GM12891 (cell line): ENCODE measurements at places on chromosomes 3 and 15.

- no peak for DNase-seq
These were observed 22.5 kb upstream of the THBS1 start for GRCh38 chr15:39558421-39558820.

DNA sequence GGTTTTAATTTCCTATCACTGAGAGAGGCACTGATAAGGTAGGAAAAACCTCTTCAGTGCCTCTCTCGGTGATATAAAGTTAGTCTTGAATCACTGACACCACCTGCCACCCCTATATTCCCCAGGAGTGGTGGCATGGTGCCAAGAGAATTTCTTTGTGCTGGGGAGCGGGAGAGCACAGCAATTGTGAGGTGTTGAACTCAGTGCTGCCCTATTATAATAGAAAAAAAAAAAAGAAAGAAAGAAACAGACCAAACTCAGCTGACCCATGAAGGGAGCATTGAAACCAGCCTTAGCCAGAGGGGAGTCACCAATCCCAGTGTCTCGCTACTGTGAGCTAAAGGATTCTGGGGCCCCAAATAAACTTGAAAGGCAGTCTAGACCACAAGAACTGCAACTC is 201.4 kb upstream of the STT3B start:
- DNase-seq, result no peak

DNA sequence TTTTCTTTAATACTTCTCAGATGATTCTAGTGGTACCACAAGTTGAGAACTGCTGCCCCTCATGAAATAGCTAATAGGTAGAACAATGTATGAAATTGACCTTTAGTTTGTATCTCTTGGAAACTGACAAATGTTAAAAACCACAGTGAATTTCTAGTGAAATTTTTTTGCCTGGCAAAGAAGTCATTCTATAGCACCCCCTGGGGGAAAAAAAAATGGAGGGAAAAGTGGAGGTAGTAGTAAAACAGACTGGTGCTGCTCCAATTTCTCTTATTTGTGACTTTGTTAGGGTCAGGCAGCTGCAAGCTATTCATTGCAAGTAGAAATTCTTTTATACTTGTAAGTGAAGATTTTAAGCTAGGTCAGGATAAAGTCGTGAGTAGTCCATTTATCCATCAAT is 605.0 kb downstream of the NLGN1 start:
- no peak for DNase-seq

- no peak for DNase-seq
These were observed 878 bp downstream of the ISLR start for GRCh38 chr15:74174219-74174957.

DNA sequence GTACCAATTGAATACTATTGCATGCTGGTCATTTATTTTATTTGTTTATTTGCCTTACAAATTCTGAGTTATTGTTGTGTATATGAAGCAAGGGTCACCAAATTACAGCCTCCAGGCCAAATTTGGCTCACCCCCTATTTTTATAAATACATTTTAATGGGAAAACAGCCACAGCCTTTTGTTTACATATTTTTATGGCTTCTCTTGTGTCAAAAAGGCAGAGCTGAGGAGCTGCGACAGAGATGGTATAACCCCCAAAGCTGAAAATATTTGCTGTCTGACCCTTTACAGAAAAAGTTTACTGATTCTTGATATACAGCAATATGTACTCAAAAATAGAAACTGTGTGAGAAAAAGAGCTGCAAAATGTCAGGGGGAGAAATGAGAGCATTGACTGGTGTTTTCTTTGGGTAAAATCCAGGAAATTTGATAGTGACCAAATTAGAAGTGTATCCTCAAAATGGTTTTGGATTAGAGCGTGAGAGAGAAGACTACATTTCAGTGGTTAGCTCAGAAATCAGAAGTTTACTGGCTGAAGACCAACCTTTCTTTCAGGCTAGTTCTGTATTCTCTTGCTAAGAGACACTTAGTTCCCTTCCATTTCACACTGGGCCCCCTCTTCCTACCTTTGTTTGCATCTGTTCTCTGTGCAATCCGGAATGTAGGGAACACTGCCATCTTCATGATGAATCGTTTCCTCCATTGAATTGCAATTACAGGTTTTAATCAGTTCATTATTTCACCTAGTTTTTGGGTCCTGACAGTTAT is 757.8 kb downstream of the AGBL1 start:
- DNase-seq, result no peak

DNA sequence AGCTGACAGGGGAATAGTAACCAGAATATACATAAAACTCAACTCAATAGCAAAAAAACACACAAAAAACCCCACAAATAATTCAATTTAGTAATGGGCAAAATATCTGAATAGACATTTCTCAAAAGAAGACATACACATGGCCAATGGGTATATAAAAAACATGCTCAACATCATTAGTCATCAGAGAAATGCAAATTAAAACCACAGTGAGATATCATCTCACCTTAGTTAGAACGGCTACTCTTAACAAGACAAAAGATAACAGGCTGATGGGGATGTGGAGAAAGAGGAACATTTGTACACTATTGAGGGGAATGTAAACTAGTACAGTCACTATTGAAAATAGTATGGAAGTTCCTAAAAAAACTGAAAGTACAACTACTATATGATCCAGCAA is 678.6 kb downstream of the MECOM start:
- DNase-seq, result no peak

DNA sequence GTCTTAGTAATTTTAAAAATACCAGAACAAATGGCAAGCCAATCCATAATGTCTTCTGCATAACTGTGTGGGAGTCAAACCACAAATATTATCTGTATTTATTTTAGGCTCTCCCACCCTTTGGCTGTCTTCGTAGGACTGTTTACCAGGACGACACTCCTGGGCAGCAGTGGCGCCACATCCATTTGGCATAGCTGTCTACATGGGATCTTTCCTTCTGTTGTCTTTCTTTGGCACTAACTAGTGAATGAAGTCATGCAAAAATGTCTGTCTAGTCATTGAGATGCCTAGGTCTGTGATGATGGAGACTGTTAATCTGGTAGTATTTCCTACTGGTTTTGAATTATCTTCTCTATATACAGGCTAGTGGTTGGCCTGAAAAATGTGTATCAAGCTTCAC is 54.0 kb upstream of the CHMP2B start:
- DNase-seq, result no peak

- DNase-seq, result no peak
These were observed 35.7 kb downstream of the CCDC80 start for GRCh38 chr3:112605285-112605684.

- no peak for DNase-seq
These were observed 33.6 kb upstream of the MTMR10 start for GRCh38 chr15:31024979-31025378.

- DNase-seq, result no peak
These were observed 340.2 kb downstream of the LRRC3B start for GRCh38 chr3:26962492-26963360.

DNA sequence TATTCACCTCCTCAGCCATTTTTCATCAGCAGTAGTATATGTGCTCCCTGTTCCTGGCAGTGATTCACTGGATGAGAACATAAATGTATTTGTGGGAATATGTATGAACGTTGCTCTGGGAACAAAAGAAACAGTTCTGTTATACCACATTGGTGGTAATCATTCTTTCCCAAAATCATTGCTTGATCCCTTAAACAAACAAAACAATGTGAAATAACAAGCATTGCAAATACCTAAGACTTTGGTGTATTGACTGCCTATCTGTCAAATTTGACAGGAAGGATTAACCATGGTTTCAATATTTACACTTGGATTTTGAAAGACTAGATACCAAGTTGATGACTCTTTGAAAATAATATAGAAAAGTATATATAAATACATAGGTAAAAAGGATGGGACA is 284.1 kb downstream of the FHIT start:
- DNase-seq, result no peak

- DNase-seq, result no peak
These were observed 17.3 kb downstream of the GJD2 start for GRCh38 chr15:34737477-34737876.

DNA sequence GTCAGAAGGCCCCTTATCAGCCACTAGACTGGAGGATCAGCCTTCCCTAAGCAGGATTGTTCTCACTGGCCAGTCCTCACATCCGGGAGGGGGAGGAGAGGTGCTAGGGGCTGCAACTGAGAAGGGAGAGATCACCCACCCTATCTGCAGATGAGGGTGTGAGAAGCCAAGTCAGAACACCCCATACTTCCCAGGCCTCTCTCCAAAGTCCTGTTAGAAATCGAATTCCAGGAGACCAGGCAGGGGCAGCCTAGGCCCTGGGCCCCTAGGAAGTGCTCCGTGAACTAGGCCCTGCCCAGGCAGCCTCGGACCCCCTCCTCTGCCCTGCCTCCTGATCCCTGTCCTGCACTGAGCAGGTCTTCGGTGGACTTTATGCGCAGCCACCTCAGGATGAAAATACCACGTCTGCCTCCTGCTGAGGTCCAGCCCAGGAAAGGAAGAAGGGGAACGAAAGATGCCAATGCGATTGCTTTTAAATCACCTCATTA is 933 bp downstream of the DZIP1L start:
- no peak for DNase-seq

- DNase-seq, result no peak
These were observed 174.5 kb downstream of the FNDC3B start for GRCh38 chr3:172213904-172214303.

DNA sequence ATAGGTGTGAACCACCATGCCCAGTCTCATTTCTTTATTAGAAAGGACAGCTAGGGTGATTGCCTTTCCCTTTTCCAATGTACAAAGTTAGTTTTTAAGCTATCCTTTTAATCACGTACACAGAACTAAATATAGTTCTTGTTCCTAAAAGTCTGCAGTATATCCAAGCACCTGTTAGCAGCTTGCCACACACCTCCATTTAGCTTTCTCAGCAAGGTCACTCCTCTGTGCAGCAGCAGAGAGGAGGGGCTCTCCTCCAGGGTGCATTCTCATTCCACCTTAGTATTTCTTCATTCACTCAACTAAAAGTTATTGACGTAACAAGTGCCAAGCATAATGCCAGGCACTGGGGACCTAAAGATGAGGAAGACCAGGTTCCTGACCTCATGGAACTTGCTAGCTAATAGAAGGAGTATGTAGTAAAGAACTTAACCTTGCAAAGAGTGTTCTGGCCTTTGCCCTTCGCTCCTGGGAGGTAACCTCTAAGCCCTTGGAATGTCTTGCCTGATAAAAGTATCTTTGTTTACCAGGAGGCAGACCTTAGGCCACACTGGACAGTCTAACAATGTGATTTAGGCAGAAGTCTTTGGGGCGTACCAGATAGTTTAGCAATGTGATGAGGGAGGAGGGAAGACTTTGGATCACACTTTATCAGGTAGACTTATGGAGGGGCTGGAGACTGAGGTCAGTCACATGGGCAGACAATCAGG is 12.7 kb upstream of the PTPN9 start:
- no peak for DNase-seq

- DNase-seq, result no peak
These were observed 344.2 kb upstream of the ROPN1 start for GRCh38 chr3:124336067-124336656.

DNA sequence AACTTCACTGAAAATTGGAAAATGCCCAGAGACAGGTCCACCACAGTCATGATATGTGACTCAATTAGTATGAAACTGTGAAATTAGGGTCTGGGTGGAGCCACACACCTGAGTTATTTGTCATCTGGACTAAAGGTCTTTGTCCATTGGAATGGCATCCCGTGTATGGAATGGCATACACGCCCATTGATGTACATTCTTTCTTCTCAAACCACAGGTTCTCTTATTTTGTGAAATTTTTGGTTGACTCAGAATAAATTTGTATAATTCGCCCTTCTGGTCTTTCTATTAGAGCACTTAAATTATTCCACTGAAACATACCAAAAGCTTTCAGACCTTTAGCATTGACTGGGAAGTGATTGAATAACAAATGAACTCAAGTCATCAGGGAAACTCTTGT is 66.8 kb upstream of the UBE2E1 start:
- DNase-seq, result no peak

GRCh38 chr3:189567322-189567721 is 63.9 kb upstream of the TP63 start:
- no peak for DNase-seq

DNA sequence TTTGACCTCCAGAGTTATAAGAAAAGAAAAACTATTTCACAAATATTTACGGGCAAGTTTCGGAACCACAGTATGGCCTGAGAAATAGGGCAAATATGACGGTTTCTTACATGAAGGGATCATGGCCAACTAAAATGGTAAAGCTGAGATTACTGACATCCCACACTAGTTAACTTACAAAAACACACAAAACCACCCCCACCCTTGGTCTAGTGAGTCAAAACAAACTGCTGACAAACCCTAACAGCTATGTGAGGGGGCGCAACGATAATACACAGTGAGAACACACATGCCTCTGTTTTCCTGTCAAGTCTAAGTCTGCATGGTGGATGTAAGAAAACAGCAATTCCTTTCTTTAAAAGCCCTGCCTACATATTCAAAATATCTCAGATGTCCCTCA is 32.3 kb downstream of the CBLB start:
- DNase-seq, result no peak

DNA sequence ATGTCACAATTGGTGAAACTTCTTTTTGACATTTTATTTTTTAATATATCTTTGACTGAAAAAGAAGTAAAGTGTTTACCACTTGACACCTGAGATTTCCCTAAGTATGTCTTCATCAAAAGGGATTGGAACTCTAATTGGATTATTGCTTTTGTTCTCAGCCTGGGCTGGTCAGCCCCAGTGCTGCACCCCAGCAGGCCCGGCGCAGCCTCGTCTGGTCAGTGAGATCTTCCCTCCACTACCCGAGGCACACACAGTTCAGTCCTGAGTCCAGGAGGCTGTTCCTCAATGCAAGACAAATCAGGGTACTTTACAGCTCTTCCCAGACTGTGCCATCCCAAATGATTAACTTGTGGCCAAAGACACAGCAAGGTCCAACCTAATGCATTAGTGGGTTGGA is 146.9 kb upstream of the SEMA6D start:
- DNase-seq, result no peak

GRCh38 chr3:100981164-100981911 is 11.9 kb downstream of the ABI3BP start:
- no peak for DNase-seq

GRCh38 chr3:107394502-107394901 is 17.3 kb downstream of the CCDC54 start:
- DNase-seq, result no peak

DNA sequence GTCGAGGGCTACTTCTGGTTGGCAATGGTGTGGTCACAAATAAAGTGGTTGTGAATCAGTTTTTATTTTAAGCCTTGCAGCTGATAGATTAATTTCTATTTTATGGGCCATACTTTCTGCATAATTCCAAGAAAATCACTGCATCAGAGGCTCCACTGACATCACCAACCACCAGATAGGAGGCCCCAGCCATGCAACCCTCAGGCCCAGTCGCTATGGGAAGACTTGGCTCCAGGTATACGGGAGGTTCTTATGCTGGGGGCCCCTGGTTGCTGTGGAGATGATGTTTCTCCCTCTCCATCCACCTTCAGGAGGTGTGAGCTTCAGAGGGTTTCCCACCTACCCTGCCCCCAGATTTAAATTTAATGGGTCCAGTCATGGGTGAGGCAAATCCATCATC is 57.4 kb downstream of the ISG20 start:
- DNase-seq, result no peak

- no peak for DNase-seq
These were observed 15.2 kb upstream of the RTP2 start for GRCh38 chr3:187717572-187717971.
